ENCODE measurements at places on chromosomes 6 and 20. TPM values are rescaled to one million over a fixed set of nuclear protein-coding genes. Genes with fewer than 3 reads are reported as not detected.

Gene RPS18
- polyA plus RNA-seq, result 5,806 TPM

DNA sequence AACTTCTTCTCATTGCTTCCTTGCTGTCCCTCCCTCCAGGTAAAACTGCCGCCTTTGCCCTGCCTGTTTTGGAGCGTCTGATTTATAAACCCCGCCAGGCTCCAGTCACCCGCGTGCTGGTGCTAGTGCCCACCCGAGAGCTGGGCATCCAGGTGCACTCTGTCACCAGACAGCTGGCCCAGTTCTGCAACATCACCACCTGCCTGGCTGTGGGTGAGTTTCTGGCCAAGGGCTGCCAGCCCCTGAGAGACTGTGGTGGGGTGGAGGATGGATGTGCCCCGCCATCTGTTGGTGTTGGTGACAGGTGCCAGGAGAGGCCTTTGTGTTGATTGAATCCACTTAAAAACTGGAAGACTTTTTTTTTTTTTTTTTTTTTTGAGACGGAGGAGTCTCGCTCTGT, 9.5 kb downstream of the DDX27 start:
- H3K27ac ChIP-seq, result no peak overlapping the region
- H3K36me3 ChIP-seq, result peaks cover 64% of the 10 kb centered on the region
- DNase-seq, result no peak
- H3K4me1 ChIP-seq, result no peaks in the 10 kb centered on the region

Gene IPCEF1
- 0.03 TPM for polyA plus RNA-seq

- H3K27me3 ChIP-seq, result peaks cover 4% of the 10 kb centered on the region
- H3K4me3 ChIP-seq, result no peak overlapping the region
- DNase-seq, result no peak
Observed at GRCh38 chr6:150146436-150146835, 3.6 kb downstream of the PPP1R14C start.

GRCh38 chr20:12808006-12808567, 200.7 kb upstream of the SPTLC3 start:
- no peak overlapping the region for H3K4me3 ChIP-seq
- H3K36me3 ChIP-seq, result no peaks in the 10 kb centered on the region
- peak; percentile 19 for DNase-seq
- H3K27ac ChIP-seq, result no peak overlapping the region
- H3K27me3 ChIP-seq, result no peaks in the 10 kb centered on the region

- DNase-seq, result no peak
- H3K4me1 ChIP-seq, result peaks cover 56% of the 10 kb centered on the region
- no peak overlapping the region for H3K4me3 ChIP-seq
- H3K36me3 ChIP-seq, result peaks cover 50% of the 10 kb centered on the region
Observed at GRCh38 chr20:35307666-35308653, 15.7 kb upstream of the FAM83C start.

Gene KCNQ5
- not detected for polyA plus RNA-seq

- DNase-seq, result no peak
- H3K27ac ChIP-seq, result no peak overlapping the region
- no peaks in the 10 kb centered on the region for H3K4me1 ChIP-seq
- H3K27me3 ChIP-seq, result no peaks in the 10 kb centered on the region
- no peak overlapping the region for H3K4me3 ChIP-seq
Observed at GRCh38 chr6:126886106-126886505, 232.4 kb upstream of the RSPO3 start.

GRCh38 chr20:37807471-37808232, 95.3 kb upstream of the VSTM2L start:
- H3K4me3 ChIP-seq, result no peak overlapping the region
- peaks cover 14% of the 10 kb centered on the region for H3K36me3 ChIP-seq
- no peaks in the 10 kb centered on the region for H3K27me3 ChIP-seq
- no peak overlapping the region for H3K27ac ChIP-seq
- DNase-seq, result no peak
- no peaks in the 10 kb centered on the region for H3K4me1 ChIP-seq

GRCh38 chr6:145502416-145502815, 232.9 kb downstream of the EPM2A start:
- no peak overlapping the region for H3K27ac ChIP-seq
- H3K4me3 ChIP-seq, result no peak overlapping the region
- H3K4me1 ChIP-seq, result no peaks in the 10 kb centered on the region
- no peak for DNase-seq
- no peaks in the 10 kb centered on the region for H3K27me3 ChIP-seq

GRCh38 chr6:43780941-43781928, 11.2 kb downstream of the VEGFA start:
- H3K36me3 ChIP-seq, result peaks cover 83% of the 10 kb centered on the region
- H3K4me1 ChIP-seq, result peaks cover 8% of the 10 kb centered on the region
- no peak for DNase-seq
- no peak overlapping the region for H3K4me3 ChIP-seq
- H3K27me3 ChIP-seq, result no peaks in the 10 kb centered on the region

DNA sequence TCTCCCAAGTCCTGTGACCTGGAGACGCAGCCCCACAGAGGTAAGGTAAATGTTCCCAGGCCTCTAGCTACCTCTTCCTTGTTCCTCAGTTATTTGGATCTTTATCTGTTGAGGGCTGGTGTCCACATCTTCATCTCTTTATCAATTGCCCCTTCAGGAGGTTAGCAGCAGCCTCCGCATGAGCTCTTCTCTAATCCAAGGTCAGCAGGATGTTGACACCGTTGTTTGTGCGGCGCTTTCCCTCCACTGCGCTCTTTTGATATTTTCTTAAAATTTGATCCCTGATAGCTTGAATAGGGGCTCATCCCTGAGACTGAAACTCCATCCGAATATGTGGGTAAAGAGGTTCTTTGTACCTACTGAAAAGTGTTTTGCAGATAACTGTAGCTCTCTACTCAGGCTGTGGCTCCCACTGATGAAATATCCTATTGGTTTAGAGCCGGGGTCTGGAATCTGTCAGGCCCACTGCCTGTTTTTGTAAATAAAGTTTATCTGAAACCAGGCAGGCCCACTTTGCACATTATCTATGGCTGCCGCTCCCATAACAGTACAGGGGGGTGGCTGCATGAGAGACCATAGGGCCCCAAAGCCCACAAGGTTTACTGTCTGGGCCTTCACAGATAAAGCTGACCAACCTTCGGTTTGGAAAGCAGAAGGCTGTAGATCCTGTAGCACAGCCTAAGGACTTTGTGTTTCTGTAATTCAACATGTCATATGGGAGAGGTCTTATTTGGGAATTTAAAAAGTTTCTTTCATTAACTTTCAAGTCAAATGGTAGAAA, 362.6 kb downstream of the QKI start:
- no peak for DNase-seq
- no peaks in the 10 kb centered on the region for H3K4me1 ChIP-seq
- H3K36me3 ChIP-seq, result no peaks in the 10 kb centered on the region

DNA sequence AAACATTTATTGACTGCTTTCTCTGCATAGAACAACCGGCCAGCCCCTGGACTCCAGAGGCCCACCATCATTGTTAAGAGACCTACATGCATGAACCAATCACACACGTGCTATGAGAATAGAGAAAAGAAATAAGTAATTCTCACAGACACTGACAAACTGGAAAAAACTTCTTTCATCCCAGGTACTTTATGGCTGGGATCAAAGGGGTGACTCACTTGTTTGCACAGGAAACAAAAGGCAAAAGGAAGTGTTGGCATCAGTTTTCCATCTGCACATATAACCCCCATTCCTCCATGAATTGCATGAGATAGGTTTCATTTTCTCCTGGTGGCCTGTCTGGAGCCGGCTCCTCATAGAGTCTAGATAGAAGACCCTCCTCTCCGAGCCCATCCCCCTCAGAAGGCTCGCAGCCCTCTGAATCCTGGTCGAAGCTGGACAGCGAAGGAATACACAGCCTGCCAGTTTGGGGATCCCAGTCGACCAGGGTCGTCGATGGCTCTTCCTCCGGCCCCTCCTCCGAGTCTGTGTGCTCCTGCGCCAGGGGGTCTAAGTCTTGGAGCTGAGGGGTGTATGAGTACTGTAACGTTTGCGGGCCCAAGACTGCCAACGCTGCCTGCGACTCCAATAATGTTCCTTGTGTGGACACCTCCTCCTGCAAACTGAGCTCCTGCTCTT, 43.3 kb downstream of the IL20RA start:
- peaks cover 16% of the 10 kb centered on the region for H3K27me3 ChIP-seq
- peaks cover 13% of the 10 kb centered on the region for H3K4me1 ChIP-seq
- H3K27ac ChIP-seq, result no peak overlapping the region
- no peak overlapping the region for H3K4me3 ChIP-seq

Gene EEF1A2
- 0.87 TPM for polyA plus RNA-seq

Gene GRM1
- polyA plus RNA-seq, result not detected

Gene PSMG4
- polyA plus RNA-seq, result 28.5 TPM
